ENCODE measurements at places on chromosomes 12 and 14.

GRCh38 chr14:20866963-20867362, 24.2 kb upstream of the RNASE3 start:
- DNase-seq: no peak

- peak; percentile 53 for DNase-seq
Observed at GRCh38 chr12:121668750-121669520, 519 bp downstream of the MORN3 start.

DNA sequence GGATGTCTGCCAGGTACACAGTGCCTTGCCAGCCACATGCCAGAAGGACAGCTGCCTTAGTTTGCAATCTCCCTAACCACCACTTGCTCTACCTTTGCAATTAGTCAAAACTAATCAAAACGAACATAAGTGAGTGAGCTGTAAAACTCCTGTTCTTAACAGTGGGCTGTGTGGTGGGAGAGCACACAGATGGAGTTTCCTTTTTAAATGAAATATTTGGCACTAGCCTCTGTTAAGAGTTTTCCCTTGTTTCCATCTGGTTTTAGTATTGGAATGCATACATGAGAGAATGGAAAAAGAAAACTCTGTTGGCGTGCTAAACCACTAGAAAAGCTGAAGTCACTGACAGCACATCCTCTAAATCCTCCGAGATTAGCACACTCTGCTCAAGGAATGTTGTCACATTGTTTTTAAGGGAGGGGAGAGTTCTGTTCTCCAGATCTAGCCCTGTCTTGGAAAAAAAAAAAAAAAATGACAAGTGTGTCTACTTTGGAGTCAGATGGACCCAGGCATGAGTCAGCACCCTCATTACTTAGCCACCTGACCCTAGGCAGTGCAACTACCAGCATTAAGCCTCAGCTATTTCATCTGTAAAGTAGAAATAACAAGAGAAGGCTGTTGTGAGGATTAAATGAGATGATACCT, 83.9 kb downstream of the STXBP6 start:
- no peak for DNase-seq

DNA sequence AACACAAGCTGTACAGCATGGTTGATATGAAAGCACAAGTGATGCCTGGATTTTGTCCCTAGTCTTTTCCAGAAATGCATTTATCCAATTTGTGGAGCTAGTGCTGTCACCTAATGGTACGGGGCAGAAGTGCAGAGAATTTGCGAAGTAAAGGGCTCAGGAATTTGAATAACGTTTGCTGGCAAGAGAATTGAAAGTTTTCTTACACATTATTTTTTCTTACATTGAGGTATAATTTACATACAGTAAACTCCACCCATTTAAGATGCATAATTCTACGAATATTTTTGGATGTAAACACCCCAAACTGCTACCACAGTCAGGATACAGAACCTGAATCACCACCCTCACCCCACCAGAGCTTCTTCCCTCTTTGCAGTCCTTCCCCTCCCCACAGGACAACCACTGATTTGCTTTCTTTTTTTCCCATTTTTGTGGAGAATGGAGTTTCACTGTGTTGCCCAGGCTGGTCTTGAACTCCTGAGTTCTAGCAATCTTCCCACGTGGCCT, 3.5 kb downstream of the AICDA start:
- DNase-seq: peak; percentile 9

DNA sequence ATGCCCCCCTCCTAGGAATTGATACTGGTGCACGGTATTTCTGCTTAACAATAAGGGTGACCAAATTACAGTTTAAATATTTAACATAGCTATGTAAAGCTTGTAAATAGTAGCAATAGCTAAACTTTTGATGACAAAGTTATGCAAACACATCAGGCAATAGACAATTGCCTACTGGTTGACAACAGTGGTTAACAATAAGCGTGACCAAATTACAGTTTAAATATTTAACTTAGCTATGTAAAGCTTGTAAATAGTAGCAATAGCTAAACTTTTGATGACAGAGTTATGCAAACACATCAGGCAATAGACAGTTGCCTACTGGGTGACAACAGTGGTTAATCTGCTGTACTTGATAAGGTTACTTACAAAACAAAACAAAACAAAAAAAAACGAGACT, 886.5 kb upstream of the FLRT2 start:
- DNase-seq: no peak

DNA sequence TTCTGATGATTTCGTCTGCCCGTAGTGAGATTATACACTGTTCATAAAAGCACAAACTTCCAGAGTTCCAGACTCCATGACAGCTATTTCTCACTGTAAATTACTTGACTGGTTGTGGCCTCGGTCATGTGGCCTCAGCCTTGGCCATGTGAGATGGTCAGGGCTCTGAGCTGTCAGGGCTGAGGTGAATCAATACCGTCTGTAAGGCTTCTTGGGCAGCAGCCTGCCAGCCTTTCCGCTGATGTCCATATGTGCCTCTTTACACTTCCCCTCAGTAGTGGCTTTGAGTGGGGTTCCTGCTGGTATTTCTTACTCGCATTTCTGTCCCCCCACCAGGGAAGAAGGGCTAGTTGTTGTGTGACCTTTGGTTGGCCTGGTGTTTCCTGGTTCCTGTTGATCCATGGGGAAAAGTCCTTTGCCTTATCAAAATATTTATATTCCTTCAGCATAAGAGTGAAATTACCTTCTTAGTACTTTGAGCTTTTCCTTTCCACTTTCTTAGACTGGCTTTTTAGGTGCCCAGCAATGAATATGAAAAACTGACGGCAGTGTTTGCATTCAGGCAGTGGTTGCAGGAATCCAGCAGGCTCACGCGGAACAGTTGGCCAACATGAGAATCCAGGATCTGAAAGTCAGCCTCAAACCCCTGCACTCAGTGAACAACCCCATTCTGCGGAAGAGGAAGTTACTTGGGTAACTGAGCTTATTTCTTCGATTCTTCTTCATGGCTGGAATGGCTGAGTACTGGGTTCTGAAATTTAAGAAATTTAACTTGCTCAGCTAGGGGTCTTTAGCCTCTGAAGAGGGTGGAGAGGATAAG, 46.1 kb downstream of the MAPKAPK5 start:
- DNase-seq: no peak

- DNase-seq: peak; percentile 86
Observed at GRCh38 chr12:102119674-102120563, at the start of the genes NUP37 and PARPBP. NUP37 (minus strand) TSS chr12:102120114; CDS start chr12:102118518, 1,596 bp downstream. PARPBP (plus strand) TSS chr12:102120183; CDS start chr12:102123889, 3,706 bp downstream.

- no peak for DNase-seq
Observed at GRCh38 chr14:24881116-24881893, 168.6 kb downstream of the STXBP6 start.

DNA sequence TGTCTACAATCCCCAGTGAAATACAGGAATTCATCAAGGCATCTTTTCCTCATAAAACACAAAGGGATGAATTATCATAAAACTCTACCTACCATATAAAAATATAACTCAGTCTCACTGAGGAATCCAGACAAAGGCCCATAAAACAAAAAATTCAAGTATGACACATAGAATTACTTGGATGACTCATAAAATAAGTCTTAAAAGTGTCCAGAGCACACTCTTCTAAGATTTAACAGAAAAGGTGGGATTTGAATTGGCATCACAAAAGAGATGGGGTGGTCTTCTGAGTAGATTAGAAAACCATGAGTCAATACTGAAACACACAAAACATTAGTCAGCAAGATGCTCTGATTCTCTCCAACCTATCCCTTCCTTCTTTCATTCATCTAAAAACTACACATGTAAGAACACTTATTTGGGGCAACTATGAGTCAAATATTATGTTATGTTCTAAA, 202.7 kb upstream of the GARIN6 start:
- no peak for DNase-seq

- no peak for DNase-seq
Observed at GRCh38 chr12:100368066-100368465, 11.2 kb downstream of the SLC17A8 start.

GRCh38 chr12:31306866-31307265, 19.1 kb downstream of the SINHCAF start:
- DNase-seq: no peak

DNA sequence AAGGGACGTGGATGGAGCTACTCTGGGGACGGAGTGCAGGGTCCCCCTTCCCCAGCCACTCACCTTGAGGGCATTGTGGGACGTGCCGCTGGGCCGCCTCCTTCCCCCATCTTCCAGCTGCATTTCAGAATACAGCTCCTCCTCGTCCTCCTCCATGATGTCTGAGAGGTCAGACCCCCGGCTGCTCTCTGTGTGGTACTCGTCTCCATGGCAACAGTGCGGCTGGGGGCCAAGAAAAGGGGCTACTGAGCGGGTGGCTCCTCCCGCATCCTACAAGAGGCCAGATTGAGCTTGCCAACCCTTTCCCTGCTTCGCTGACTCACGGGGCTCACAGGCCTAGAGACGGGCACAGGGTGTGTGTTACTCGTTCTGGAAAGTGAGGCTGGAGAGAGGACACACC, 90.4 kb downstream of the PIWIL1 start:
- no peak for DNase-seq

- no peak for DNase-seq
Observed at GRCh38 chr14:73870525-73871235, 16.0 kb upstream of the ZNF410 start.

DNA sequence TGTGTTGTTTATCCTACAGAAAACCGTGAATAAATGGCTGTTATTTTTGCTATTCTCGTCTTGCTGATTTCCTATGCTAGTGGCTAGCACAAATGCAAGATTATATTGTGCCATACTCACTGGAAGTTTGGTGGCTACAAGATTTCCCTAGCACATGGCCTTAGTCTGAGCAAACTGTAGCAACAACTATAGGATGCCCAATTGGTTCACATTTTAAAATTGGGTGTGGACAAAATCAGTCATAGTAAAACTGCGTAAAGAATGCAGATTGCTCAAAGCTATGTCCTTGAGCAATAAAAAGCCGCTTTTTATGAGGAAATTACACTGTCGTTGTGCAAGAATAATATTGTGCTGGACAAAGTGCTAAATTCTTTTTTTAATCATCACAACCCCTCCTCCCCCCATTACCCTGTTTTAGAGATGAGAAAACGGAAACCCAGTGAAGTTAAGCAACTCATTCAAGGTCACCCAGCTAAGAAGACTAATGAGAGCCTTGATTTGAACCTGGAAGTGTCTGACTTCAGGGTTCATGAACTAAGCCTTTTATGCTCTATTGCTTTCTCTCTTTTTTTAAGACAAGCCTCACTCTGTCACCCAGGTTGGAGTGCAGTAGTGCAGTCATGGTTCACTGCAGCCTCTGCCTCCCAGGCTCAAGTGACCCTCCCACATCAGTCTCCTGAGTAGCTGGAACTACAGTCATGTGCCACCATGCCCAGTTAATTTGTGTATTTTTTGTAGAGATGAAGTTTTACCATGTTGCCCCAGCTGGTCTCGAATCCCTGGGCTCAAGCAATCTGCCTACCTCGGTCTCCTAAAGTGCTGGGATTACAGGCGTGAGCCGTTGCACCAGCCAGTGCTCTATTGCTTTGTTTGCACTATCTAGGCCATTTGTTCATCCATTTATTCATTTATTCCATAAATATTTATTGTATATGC, 73.6 kb downstream of the SRGAP1 start:
- no peak for DNase-seq

DNA sequence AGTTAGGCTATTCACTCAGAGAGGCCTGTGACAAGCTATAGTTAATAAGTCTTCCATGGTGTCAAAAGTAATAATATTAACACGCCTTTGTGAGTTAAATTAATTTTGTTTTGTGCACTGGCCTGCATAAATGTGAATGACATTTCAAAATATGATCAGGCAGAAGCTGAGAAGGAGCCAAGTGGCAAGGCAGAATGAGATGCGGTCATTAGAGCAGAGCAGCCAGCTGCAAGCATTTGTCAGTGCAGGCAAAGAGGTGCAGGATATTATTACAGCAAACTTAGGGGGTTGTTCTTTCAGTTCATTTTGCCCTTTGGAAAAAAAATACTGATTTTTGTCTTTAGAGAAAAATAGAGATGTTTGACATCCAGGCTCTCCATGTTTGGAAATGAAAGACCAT, 364.5 kb downstream of the PAWR start:
- no peak for DNase-seq

GRCh38 chr14:68824517-68825347, 31.9 kb upstream of the ZFP36L1 start:
- DNase-seq: no peak

DNA sequence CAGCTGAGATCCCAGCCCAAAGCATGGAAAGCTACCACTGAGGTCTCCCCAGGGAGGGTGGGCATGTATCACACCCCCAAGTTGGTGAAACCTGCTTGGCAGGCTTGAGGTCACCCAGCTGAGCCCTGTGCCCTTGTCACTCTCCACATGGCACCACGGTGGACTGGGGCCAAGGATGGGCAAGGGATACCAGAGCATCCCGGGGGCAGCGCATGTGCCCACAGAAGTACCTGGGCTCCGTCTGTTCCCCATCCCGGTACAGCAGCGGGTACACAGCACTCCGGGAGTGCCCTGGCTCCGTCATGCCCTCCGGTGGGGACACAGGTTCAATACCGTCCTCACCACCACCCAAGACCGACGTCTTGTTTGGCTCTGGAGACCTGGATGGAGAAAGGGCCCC, 38.0 kb downstream of the RFLNA start:
- DNase-seq: no peak

GRCh38 chr14:55979096-55979495, 139.1 kb upstream of the PELI2 start:
- DNase-seq: no peak

DNA sequence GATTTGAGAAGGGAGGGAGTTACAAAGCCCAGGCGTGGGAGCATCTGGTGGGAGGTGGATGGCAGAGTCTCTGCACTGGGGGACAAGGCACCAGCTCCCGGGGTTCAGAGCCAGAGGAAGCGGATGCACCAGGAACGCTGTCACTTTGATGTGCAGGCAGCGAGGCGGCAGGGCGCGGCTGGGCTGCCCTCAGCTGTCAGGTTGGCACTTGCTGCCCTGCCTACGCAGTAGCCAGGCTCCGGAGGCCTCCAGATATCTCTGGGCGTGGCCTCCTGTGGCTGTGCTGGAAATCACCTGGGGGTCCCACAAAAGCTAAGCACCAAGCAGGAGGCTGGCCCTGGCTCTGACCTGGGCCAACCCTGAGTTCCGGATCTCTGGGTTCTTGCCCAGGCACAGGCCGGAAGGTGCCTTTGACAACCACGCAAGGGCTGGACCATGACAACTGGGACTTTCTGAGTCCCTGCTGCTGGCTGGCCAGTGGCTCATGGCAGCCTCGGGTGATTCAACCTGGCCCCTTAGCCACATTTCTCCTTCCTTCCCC, 62.1 kb upstream of the MAP1LC3B2 start:
- no peak for DNase-seq

- DNase-seq: no peak
Observed at GRCh38 chr14:55381561-55381960, 30.1 kb downstream of the ATG14 start.
